NCI-H1694 treated with DMSO at 0.1 percent for 48 hours (cell line): ENCODE measurements at places on chromosomes 2 and 18.

- DNase-seq: no peak
Measured at GRCh38 chr2:20343128-20343527, 7.5 kb downstream of the PUM2 start.

GRCh38 chr2:10333247-10333613, 30.5 kb downstream of the HPCAL1 start:
- peak; percentile 59 for DNase-seq

GRCh38 chr18:28044036-28044435, 132.9 kb downstream of the CDH2 start:
- DNase-seq: no peak

DNA sequence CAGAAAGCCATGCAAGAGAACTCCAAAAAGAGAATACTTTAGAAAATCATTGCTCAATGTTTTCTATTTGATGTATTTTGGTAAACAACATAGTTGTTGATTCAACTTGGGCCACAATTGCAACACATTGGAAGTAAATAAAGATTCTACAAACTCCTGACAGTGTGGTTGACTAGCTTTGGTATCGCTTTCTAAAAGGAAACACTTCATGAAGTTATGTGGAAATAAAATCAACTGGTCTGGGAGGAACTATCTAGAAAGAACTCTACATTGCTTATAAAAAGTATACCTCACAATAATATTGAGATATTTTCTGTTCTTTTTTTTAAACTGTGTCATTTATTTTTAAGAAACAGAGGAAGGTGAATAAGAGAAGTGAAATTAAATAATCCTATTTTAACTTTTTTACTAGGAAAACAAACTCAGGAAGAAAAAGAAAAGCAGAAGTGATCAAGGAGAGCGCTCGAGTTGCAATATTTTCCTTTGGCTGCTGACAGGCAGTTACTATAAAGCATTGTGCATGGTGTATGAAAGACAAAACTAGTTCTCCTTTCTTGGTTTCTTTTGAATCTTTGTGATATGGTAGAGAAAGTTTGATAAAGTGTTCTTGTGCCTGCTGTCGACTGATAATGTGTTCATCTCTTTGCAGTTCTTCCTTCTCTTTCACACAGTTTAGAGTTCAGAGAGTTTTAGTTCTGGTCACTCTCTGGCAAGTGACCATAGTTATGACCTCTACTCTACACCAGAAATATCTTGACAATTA, 3.0 kb downstream of the DHRS9 start:
- peak; percentile 6 for DNase-seq

DNA sequence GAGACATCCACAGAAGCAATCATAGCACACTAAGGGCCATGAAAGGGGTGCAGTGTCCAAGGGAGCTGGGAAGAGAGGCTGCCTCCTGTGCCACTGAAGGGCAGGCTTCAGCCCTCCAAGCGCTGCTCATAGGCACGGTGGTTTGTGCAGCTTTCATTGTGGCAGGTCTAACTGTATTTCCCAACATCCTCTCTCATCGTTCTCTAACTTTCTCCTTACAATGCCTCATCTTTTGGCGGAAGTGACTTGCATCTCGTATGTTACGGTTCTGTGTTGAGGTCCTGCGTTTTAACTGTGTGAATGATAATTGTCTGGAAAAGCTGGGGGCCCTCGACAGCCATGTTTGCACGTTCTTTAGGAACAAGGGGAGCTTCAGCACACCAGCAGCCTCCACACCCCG, 213.9 kb downstream of the GBX2 start:
- no peak for DNase-seq

- DNase-seq: no peak
Measured at GRCh38 chr18:68757126-68757525, 40.8 kb upstream of the CCDC102B start.

GRCh38 chr2:195352581-195352980, 304.4 kb upstream of the SLC39A10 start:
- no peak for DNase-seq

GRCh38 chr2:3079466-3079865, 298.2 kb downstream of the EIPR1 start:
- DNase-seq: no peak

DNA sequence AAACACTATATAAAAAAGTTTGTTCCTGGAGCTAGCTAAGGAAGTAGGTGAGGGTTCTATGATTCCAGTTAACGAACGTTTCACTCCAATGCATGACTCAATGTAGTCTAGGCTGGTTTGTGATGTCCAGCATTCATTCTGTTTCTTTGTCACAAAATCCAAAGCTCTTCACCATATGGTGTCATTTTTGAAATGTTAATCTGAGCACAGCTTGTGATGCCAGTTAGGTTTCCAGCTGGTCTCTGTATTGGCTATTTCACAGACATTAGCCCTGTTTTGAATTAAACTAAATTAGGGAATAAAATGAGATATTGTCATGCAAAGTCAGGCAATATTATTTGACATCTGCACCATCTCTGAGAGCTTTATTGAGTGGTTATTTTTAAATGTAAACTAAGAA, 159.4 kb downstream of the RBM43 start:
- peak; percentile 33 for DNase-seq

- DNase-seq: no peak
Measured at GRCh38 chr2:53397085-53397484, 370.5 kb upstream of the CHAC2 start.

DNA sequence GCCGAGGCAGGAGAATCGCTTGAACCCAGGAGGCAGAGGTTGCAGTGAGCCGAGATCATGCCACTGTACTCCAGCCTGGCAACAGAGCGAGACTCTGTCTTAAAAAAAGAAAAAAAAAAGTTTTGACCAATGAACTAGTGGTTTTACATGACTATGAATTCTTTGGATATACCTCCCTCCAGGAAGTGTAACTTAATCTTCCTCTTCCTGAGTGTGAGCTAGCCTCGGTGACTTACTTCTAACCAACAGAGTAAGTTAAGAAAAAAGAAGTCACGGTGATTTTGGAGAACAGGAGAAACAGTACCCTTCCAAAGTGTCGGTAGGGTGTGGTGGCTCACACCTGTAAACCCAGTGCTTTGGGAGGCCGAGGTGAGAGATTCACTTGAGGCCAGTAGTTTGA, 7.1 kb downstream of the TIA1 start:
- no peak for DNase-seq

- DNase-seq: no peak
Measured at GRCh38 chr2:29025711-29026110, 44.6 kb downstream of the TOGARAM2 start.

- DNase-seq: no peak
Measured at GRCh38 chr2:28594000-28594331, 98.1 kb downstream of the PLB1 start.

- DNase-seq: no peak
Measured at GRCh38 chr2:176508374-176508773, 239.1 kb downstream of the MTX2 start.

DNA sequence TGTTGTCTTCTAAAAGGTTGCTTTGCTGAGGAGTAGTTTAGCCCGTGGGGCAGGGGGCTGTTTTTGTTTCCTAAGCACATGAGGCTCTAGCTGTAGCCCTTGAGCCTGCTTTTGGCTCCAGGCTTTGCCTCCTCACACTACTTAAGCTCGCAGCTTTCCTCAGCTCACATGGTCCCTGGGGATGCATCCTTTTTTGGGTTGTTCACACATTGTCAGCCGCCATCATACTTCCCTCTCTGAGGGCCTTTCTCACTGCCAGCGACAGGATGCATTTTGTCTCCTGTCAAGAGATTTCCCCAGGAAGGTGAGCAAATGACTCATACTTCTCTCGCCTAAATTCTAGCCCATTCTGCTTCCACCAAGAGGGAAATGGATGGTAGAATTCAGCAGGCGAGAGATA, 279.5 kb upstream of the PKDCC start:
- no peak for DNase-seq

DNA sequence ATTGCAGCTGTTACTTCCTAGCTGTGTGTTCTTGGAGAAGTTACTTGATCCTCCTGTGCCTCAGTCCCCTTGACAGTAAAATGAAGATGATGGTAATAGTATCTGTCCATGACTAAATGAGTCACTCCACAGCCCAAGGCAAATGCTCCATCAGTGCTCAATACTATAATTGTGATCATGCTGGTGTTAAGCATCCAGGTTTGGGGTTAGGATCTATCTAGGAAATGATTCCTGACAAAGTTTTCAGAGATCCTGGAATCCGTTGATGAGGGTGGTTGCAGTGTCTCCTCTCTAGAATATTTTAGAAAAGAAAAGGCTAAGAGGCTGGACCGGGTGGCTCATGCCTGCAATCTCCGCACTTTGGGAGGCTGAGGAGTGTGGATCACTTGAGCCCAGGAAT, 2.7 kb upstream of the PRELID3A start:
- no peak for DNase-seq

DNA sequence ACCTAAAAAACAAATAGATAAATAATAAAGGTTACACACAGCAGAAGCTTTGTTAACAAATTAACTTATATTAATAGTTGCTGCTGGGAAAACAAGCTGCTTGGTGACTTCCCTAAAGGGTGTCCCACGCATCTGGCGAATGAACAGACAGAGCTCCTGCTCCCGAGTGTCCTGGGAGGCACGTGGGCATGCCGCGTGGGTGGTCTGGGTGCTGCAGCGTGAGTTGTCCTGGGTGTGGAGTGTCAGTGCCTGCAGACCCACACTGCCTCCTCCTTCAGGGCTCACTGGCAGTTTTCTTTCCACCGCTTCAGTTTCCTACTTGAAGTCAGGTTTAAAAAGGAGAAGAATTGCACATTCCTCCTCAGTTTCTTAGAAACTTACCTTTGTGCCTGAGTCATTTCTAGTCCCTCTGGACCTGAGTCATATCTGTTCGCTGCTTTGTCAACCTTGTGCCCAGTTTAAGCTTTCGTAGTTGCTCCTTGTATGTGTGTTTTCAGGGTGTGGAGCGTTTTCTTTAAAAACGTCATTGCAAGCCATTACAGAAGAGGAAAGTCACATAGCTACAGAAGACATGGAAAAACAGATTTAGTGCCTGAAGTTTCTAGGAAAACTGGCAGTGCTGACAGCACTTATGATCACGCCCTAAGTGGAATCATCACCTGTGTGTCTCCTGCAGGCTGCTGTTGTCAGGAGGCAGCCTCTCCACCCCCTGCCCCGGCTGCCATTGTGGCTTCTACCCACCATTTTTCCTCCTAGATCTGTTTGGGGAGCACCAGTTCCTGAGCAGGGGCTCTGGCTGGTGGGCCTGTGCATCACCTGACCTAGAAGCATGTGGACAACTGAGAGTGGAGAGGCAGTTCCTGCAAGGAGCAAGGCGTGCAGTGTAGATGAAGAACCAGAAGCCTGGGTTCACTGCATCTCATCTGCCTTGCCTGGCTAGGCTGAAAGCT, 24.5 kb downstream of the IMPA2 start:
- no peak for DNase-seq

- DNase-seq: no peak
Measured at GRCh38 chr2:237205043-237205541, 119.4 kb downstream of the COPS8 start.

DNA sequence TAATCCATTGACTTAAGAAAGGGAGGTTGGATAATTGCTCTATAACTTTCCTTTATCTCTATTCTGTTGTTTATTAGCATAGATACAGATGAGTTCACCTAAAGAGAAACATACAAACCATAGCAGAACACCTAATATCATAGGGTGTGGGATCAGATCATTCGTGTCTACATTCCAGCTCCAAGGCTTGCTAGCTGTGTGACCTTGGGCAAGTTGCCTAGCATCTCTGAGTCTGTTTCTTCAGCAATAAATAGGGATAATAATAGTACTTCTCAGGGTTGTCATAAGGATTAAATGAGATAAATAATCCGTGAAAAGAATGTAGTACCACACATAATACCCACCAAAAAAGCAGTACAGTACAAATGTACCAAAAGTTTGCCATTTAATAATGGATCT, 126.2 kb downstream of the PLB1 start:
- DNase-seq: no peak

DNA sequence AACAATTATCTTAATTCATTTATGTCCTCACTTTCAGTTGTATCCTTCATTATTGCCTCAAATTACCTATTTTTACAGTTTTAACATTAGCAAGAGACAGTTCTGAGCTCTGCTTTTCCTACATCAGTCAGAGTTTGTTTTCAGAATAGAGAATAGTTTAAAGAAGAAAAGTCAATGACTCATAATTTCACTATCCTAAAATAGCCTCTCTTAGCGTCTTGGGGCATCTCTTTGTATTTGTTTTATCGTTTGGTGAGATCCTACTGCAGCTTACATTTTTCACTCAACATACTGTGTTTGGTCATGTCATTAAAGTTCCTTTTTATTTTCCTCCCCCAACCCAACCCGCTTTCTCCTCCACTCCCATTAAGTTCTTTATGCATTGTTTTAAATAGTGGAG, 3.8 kb downstream of the SEC11C start:
- DNase-seq: no peak

DNA sequence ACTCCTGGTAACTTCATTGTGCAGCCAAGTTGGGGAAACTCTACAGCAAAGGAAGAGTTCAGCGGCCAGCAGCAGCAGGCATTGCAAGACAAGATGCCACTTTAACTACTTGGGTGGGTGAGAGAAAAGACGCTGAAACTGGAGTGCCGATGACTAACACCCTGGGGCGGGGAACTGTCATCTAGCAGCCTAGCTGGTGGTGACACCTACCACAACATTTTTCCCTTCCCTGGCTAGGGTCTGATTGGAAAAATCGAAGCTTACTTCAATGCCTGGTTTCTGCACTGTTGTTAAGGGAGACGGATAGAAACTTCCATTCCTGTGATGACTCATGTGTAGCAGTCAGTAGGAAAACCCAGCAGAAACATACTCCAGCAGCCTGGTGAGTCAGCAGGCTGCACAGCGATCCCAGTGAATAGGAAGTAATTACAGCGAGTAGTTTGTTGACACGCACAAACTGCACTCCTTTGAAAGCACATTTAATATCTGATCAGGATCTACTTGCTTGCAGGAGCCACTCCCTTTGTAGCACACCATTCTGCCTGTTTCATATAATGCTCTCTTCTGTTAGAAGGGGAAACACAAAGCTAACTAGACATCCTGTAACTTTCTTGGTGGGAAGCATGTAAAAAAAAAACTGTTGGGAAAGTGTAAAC, 62.1 kb upstream of the MAPRE2 start:
- peak; percentile 28 for DNase-seq

- DNase-seq: no peak
Measured at GRCh38 chr2:136051001-136051724, 65.7 kb upstream of the DARS1 start.

- no peak for DNase-seq
Measured at GRCh38 chr2:191220671-191221070, 24.5 kb upstream of the MYO1B start.

GRCh38 chr2:28071221-28071620, 180.7 kb downstream of the BABAM2 start:
- DNase-seq: peak; percentile 30

DNA sequence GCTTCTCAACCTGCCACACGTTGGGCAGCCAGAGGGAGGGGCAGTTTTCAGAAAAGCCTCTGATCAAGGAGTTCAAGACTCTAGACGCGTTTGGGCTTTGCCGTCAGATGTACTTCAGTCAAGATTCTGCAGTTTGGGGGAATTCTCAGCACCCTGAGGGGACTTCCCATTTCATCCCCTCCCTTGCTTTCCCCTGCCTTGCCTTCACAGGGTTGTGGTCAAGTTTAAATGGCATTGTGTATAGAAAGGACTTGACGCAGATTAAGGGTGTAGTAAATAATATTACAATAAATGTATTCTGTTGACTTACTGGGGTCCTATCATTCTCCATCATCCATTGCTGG, 198.3 kb upstream of the NABP1 start:
- DNase-seq: no peak

GRCh38 chr18:75264926-75265597, 54.5 kb downstream of the TSHZ1 start:
- no peak for DNase-seq

GRCh38 chr2:44087714-44088092, 81.0 kb upstream of the PPM1B start:
- DNase-seq: no peak
